ENCODE measurements at places on chromosomes 4 and X.

GRCh38 chr4:139986689-139987501 lies 167.1 kb downstream of the MAML3 start:
- no peak for DNase-seq

DNA sequence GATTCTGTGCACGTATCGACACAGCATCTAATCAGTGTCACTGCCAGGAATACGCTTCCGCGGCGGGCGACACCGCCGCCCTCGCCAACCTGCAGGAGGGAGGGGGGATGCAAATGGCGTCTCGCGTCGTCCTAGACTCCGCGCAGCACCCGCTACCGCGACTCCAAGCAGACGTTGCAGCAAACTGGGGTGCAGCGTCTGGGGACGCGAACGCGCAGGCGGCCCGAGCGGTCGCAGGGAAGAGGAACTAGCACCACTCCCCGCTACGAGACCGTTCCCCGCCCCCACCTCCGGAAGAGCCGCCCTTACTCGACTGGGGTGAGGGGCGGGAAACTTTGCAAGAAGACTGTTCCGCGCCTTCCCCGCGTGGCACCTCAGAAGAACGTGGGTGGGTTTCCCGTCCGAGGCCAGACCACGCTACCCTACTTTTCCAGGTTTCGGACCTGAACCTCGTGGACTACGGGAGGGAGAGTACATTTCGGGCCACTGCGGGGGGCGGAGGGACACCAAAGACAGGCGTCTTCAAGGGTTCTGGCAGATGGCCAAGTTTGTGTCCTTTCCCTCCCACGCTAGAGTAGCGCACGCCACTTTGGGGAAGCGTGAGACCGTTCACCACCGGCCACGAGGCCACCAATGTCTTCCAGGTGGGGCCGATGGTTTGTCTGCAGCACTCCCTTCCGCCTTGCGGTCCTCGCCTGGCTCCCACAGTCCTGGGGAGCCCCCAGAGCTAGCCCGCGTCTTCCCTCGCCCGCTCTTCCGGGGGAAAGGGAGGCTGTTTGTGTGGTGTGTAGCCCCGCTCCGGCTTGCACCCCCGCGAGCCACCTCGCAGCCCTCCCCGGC lies 78.0 kb upstream of the BCOR start:
- DNase-seq = peak; percentile 93

- no peak for DNase-seq
Measured at GRCh38 chr4:180751009-180751408, 1492.2 kb upstream of the TENM3 start.

- DNase-seq = no peak
Measured at GRCh38 chr4:126838941-126839679, 793.6 kb upstream of the INTU start.

GRCh38 chrX:63613531-63614028 lies 171.4 kb downstream of the ARHGEF9 start:
- DNase-seq = no peak

DNA sequence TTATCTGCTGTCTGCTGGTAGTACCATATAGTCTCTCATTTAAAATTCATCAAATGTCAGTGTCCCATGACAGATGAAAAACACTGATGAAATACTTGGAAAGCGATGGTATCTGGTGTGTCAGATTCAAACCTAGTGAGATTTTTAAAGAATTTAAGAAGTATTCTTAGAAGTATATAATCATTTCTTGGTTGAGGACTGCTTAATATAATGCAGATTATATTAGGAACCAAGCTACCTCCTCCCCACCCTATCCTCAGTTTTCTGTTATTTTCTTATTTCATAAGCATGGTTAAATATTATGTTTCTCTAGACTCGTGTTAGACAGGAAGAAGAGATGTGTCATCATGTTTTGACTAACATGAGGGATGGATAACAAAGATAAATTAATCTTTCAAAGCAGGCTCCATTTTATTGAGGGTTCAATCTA lies 118.5 kb downstream of the GLUD2 start:
- no peak for DNase-seq

- DNase-seq = no peak
Measured at GRCh38 chr4:120855307-120856001, 67.1 kb downstream of the PRDM5 start.

DNA sequence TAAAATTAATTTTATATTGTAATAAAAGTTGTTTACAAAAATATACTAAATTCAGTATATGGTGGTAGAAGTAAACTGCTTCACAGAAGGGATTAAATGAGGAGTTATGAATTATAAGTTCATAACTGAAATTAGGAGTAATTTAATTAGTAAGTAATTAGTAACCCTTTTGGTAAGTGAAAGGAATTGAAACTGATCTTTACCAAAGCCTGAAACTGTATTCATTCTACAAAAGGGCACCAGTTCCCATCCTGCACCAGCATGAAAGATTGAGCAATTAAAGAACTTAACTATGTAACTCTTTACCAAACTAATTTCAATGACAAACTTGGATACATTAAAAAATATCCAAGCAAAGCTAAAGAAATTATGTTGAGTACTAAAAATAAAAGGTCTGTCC lies 8.2 kb downstream of the MED14 start:
- DNase-seq = no peak

DNA sequence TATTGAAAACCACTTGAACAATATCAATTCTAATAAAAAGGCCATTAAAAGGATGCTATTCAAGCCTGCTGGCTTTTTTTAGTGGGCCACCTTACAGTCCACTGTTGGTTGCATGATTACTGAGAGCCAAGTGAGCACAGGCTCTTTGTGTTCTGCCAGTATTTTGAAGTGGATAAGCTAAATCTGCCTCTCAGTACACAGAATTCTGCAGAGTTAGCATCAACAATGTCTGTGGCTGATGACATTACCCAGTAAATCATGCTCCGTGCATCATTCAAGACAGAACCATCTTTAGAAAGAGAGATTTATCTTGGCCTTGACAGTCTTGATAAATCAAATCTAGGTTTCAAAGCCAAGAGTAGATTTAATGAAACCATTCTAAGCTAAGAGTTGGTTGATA lies 119.0 kb upstream of the GNPDA2 start:
- no peak for DNase-seq

GRCh38 chr4:145623831-145624230 lies 4.6 kb downstream of the MMAA start:
- no peak for DNase-seq

DNA sequence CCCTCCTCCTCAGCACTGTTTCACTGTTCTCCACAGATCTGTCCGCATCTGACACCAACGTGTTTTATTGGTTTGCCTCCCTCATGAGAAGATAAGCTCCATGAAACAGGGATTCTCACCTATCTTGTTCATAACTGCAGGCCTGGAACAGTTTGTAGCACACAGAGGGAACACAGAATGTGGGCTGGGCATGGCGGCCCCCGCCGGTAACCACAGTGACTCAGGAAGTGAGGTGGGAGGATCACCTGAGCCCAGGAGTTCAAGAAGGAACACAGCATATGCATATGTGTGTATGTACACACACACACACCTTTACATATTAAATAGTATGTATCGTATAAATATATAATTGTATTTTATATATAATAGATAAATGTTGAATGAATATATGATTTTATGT lies 168.6 kb downstream of the AFAP1 start:
- DNase-seq = no peak

DNA sequence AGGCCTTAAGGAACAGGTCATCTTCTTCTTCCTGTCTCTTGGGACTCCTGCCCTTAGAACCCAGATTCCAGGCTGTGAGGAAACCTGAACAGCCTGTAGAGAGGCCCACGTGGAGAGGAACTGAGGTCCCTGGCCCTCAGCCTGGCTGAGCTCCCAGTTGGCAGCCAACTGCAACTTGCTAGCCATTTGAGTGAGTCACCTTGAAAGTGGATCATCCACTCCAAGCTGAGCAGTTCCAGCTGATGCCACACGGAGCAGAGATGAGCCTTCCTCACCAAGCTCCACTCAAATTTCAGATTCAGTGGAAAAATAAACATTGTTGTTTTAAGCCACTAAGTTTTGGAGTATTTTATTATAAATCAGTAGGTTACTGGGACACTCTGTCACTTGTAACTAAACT lies 392.5 kb downstream of the BCOR start:
- DNase-seq = no peak

DNA sequence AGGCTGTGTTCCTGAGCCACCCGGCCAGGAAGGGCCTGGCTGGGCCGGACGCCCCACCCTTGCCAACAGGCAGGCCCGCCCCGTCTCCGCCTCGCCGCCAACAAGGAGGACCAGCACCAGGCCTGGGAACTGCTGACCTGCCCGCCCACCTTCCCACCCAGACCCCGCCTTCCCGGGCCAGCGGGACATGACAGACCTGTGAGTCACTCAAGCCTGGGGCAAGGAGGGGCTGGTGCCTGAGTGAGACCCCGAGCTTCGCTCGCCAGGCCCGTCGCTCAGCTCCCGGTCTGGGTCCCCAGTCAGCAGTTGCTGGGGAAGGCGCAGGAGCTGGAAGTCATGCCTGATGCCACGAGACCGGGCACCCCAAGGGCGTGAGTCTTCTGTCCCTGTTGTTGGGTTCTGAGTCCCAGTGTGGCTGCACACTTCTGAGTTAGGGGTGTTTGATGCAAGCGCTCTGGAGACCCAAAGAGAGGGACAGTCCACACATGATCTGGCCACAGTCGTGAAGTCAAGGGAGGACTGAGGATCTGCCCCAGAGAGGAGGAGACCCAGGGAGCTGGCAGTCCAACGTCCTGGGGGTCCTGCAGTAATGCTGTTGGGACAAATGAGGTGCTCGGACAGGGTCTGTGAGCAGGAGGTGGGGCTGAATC lies at the start of gene DNASE1L1:
TSS of gene DNASE1L1 (minus strand) at position 33 of the 650 bp plus-strand sequence. CDS start 3,686 bp downstream, outside the sequence.
- no peak for DNase-seq

DNA sequence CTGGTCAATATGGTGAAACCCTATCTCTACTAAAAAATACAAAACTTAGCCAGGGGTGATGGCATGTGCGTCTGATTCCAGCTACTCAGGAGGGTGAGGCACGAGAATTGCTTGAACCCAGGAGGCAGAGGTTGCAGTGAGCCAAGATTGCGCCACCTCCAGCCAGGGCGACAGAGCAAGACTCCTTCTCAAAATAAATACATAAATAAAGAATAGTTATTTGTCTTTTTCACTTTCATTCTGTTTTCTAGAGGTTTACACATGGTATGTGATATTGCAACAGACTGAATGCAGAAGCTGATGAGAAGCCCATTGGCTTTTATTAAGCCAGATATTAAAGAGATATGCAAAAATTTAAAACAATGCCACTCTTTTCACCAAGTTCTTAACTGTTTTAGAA lies 8.2 kb downstream of the KLHL15 start:
- DNase-seq = no peak

GRCh38 chrX:153514259-153514658 lies 3.2 kb upstream of the ATP2B3 start:
- no peak for DNase-seq

DNA sequence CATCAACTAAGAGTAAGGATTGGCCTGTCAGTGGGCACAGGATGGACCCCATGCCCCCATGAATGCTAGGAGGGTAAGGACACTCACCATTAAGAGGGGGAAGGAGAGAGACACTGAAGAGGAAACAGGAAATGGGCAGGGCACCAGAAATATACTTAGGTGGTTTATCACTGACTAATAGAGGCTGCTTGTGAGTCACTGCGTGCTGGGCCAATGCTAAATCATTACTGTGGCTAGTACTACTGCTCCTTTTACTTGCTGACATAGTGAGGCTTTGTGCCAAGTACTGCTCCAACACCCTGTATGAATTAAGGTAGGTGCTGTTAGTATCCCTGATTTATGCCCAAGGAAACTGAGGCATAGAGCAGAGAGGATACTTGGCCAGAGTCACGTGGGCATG lies 130.4 kb upstream of the FRMPD4 start:
- no peak for DNase-seq

GRCh38 chrX:32985544-32985943 lies 225.8 kb downstream of the DMD start:
- no peak for DNase-seq

DNA sequence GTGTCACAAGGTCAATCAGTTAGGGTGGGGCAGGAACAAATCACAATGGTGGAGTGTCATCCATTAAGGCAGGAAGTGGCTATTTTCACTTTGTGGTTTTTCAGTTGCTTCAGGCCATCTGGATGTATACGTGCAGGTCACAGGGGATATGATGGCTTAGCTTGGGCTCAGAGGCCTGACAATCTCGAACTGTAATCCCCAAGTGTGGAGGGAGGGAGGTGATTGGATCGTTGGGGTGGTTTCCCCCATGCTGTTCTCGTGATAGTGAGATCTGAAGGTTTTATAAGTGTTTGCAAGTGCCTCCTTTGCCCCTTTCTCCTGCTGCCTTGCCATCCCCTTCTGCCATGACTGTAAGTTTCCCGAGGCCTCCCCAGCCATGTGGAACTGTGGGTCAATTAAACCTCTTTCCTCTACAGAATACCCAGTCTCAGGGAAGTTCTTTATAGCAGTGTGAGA lies 36.7 kb upstream of the STS start:
- no peak for DNase-seq

- DNase-seq = no peak
Measured at GRCh38 chrX:3771766-3772165, 58.3 kb upstream of the PRKX start.

DNA sequence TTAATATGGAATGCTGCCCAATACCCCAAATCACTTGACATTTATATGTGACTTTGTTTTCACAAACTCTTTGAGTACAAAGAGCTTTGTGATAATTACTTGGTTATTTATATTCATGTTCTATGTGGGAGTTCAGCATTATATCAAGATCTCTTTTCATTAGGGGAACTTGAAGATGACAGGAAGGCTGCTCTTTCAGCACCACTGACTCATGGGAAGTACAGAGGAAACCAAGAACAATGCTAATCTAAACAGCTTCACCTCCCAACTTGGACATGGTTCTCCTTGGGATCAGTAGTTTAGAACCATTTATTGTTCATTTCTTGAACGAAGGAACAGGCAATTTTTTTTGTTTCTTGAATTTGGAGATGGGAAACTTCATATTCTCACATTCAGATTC lies 184.0 kb upstream of the AFF2 start:
- DNase-seq = no peak

GRCh38 chr4:47855350-47855749 lies 17.5 kb upstream of the CORIN start:
- no peak for DNase-seq

- no peak for DNase-seq
Measured at GRCh38 chr4:183202523-183202922, 103.5 kb downstream of the WWC2 start.

- DNase-seq = no peak
Measured at GRCh38 chr4:124389591-124389990, 322.9 kb downstream of the ANKRD50 start.

DNA sequence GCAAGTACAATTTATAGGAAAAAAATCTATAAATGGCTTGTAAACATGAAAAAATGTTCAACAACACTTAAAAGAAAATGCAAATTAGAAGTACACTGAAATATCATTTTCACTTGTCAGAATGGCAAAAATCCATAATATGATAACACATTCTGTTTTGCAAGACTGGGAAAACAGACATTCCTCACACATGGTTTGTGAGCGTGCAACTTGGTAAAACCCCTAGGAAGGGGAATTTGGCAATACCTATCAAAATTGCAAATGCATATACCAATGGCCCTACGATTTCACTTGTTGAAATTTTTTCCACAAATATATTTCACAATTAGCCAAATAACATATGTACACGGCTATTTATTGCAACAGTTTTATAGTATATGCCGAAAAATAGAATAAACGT lies 31.4 kb downstream of the TBC1D9 start:
- DNase-seq = no peak

GRCh38 chr4:121900132-121900983 lies 30.1 kb upstream of the BBS7 start:
- peak; percentile 4 for DNase-seq

Measured in T-helper 2 cell (primary cell).